ENCODE measurements at places on chromosomes 6 and 20.

- no peak for DNase-seq
Observed at GRCh38 chr6:65399355-65400084, 307.5 kb downstream of the EYS start.

DNA sequence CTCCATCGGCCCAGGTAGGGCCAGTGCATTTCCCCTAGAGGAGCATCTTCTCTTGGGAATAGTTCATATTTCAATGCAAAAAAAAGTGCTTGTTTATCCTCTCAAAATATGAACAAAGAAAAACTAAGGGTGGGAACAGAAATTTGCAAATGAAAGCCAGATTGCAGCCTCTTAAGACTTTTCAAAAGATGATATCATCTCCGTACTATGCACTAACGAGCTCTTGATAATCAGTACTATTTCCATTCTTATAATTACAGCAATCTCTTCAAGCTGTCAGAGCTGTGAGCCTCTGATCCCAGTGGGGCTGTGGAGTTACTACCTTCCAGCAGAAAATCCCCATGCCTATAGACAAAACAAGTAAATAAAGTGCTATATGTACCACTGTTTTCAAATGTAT, 77.1 kb downstream of the SOD2 start:
- no peak for DNase-seq

DNA sequence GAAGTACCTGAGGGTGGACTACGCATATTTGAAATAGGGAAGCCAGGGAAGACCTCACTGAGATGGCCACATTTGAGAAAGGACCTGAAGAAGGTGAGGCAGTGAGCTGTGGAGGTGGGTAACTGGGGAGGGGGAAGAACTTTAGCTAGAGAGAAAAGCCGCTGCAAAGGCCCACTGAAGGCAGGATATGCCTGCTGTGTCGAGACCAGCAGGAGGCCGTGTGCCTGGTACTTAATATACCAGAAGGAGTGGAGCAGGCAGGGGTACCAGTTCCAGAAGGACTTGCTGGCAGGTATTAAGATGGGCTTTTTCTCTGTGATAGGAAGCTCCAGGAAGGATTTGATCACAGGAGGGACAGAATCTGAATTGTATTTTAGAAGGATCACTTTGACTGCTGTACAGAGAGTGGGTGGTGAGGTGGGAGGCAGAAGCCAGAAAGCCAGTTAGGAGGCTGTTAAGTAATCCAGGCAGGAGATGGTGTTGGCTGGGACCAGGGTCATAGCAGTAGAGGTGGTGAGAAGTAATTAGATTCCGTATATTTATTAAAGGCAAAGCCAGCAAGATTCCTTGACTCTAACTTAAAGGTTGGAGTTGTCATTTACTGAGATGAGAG, 54.2 kb upstream of the FANCE start:
- DNase-seq, result no peak

- DNase-seq, result no peak
Observed at GRCh38 chr20:40849456-40849855, 160.4 kb upstream of the MAFB start.

- DNase-seq, result peak; percentile 83
Observed at GRCh38 chr20:9609887-9610502, 95.6 kb downstream of the LAMP5 start.

DNA sequence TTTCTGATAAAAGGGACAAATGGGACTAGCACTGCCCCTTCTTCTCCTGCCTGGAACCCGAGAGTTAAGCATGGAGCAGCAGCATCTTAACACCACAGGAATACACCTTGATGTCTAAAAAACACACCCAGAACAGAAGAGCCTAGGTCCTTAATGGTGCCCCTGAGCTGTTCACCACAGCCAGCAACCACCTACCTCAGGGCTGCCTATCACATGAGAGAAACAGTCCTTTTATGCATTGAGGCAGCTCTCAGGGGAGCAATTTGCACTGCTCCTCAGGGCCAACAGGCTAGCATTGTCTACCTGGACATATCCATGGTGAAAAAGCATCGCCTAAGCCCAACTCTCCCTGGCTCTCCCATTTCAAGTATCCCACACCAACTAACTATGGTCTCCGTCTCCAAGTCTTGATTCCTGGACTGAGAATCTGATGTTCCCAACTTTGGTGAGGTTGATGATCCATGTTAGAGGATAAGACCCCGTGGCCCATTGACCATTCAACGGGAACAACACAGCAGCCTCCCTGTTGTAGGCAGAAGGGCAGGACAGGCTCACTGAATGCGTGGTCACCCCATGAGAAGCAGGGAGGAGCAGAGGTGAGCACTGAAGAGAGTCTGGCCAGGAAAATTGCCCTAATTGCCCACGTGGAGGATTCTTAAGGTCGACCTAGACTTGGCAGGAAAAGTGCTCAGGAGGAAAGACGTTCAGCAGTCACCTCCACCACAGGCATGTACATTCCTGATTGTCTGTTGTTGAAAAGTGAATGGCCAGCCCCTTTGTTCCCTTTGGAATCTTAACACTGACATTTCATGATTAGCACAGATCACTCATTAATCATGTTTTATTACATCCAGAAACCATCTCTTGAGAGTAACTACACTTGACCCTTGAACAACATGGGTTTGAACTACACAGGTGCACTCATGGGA, 4.2 kb upstream of the APMAP start:
- DNase-seq, result no peak

- no peak for DNase-seq
Observed at GRCh38 chr6:46898006-46898405, 23.7 kb downstream of the ADGRF5 start.

- DNase-seq, result no peak
Observed at GRCh38 chr6:116015561-116015960, 45.1 kb downstream of the FRK start.
